Kidney tubule cell (primary cell): ENCODE measurements at places on chromosomes 5 and 9.
A peak's percentile ranks its signal among the peaks of the same experiment; 100 is the strongest.

GRCh38 chr9:77469515-77470231 is 178.4 kb downstream of the GNA14 start:
- peak; percentile 76 for DNase-seq

- DNase-seq = peak; percentile 98
These were observed 64.5 kb upstream of the ERBIN start for GRCh38 chr5:65861830-65862241.

DNA sequence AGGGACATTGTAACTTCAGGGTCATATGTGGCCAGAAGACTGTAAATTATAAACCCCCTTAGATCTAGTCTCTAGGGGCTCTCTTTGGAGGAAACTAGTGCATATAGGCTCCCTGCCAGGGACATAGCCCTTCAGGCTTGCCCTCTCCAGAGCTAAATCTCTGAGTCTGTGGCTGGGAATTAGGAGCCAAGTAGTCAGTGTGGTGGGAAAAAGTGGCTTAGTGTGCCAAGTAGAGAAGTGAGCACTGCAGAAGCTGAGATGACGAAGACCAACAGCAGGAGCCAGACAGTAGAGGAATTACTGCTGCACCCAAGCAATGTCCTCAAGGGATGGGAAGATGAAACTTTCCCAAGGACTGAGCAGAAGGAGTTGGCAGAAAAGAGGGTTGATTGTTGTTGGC is 71.2 kb downstream of the CWC27 start:
- no peak for DNase-seq

DNA sequence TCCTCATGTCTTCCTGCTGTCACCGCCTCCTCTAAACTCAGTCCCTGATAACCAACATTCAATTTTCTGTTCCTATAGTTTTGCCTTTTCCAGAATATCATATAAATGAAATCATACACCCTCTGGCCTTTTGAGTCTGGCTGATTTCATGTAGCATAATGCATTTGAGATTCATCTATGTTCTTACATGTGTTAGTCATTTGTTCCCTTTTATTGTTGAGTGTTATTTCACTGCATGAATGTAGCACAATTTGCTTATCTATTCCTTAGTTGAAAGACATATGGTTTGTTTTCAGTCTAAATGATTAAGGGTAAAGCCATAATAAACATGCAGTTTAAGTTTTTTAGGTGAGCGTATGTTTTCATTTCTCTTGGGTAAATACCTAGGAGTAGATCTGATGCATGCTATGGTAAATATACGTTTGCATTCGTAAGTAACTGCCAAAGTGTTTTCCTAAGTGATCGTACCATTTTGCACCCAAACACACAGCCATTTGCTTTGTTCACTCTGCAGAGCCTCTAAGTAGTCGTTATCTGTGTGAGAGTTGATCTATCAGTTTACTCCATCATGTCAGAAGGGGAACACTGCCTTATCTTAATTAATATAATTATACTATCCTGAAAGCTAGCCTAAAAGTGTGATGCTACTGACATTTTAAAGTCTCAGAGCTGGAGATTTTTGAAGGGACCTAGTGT is 460.8 kb downstream of the DMAC1 start:
- DNase-seq = no peak

- DNase-seq = no peak
These were observed 142.9 kb downstream of the DMAC1 start for GRCh38 chr9:7656636-7657035.
